ENCODE measurements at places on chromosomes 6 and 20.

GRCh38 chr20:14117768-14118167, 122.5 kb downstream of the MACROD2 start:
- peak; percentile 17 for DNase-seq

DNA sequence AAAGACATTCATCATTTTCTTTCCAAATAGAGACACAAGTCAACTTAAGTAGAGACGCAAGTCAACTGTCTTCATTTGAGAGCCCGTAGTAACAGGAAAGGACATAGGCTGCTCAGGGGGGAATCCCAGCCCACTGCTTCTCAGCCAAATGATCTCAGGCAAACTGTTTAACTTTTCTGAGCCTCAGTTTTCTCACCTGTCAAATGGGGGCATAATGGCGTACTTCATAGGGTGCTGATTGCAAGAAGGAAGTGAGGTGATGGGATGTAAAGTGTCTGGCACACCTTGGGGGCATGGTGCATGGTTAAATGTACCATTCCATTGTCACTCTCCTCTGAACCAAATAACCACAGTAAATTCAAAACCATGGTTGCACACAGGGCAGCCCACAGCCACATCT, 96.5 kb downstream of the EYA2 start:
- DNase-seq, result no peak

DNA sequence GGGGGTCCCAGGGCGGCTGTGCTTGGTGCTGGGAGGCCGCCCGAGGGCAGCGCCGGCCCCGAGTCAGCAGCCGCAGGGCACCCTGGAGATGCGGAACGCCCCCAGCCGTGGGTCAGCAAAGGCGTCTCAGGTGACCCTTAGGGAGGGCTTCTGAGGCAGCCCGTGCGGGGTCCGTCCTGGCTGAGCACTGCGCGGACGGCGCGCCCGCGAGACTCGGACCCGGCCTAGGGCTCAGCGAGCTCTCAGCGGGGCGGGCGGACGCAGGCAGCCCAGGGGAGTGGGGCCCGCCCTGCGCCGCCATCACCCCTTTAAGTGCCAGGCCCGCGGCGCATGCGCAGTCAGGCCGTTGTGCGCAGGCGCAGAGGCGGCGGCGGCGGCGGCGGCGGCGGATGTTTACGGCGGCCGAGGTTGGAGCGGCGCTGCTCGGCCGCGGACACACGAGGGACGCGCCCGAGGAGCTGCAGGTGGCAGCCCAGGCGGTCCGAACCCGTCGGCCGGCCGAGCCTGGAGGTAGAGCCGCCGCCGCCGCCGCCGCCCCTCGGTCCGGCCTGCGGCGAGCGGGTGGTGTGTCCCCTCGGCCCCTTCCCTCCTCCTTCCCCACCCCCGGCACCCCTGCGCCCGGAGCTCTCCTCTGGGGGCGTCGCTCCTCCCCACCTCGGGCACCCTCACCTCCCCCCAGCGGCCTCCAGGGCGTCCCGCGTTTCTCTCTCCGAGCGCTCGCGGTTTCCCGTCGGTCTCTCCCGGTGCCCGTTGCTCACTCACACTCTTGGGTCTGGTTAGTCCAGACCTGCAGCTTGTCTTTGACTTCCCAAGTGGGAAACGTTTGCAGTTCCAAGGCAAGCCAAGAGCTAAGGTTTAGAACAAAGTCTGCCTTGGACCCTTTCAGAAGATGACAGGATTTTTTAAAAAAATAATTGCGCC, at the start of gene PCMTD2:
TSS of gene PCMTD2 (plus strand) at position 388 of the 921 bp plus-strand sequence. CDS start 4,218 bp downstream, outside the sequence.
- peak; percentile 82 for DNase-seq

GRCh38 chr6:18209539-18210197, 54.4 kb downstream of the KDM1B start:
- DNase-seq, result no peak

DNA sequence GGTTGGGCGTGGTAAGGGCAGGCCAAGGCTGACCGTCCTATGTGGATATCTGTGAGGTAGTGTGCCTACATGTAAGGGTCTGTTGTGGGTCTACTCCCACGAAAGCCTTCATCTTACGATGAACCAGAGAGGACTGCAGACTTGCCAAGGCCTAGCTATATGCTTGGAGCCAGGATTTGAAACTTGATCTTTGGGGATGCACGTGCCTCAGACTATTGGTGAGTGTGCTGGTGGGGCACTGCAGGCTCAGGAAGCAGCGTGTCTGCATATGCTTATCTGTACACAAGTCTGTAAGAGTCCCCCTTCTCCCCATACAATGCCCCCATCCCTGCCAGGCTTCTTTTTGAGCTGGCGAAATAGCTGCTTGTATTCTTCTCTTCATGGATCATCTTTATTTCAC, 17.9 kb downstream of the PLCG1 start:
- DNase-seq, result no peak
